Mononuclear cell (primary cell): ENCODE measurements at places on chromosomes 16 and 17. TPM values are rescaled to one million over a fixed set of nuclear protein-coding genes. Genes with fewer than 3 reads are reported as not detected.

MT4 gene
- total RNA-seq = not detected

NPIPA5 gene
- total RNA-seq = 2.0 TPM

VAC14 gene
- 25.0 TPM for total RNA-seq

KRT24 gene
- total RNA-seq = not detected

USP6 gene
- 0.10 TPM for total RNA-seq

WNK4 gene
- total RNA-seq = 0.10 TPM
